IMR-90 (cell line): ENCODE measurements at places on chromosomes 3 and 15. TPM values are rescaled to one million over a fixed set of nuclear protein-coding genes. Genes with fewer than 3 reads are reported as not detected.

Gene DUSP7
- total RNA-seq: 9.3 and 9.7 TPM in 2 replicates

Gene SPSB4
- total RNA-seq: not detected in 2 replicates

Gene CFAP100
- not detected in 2 replicates for total RNA-seq

Gene CRTC3
- total RNA-seq: 4.7 and 6.7 TPM in 2 replicates

Gene RNU5B-1
- not detected in 2 replicates for total RNA-seq

Gene XYLB
- total RNA-seq: 2.5 and 3.0 TPM in 2 replicates

Gene FOXB1
- total RNA-seq: not detected in 2 replicates

DNA sequence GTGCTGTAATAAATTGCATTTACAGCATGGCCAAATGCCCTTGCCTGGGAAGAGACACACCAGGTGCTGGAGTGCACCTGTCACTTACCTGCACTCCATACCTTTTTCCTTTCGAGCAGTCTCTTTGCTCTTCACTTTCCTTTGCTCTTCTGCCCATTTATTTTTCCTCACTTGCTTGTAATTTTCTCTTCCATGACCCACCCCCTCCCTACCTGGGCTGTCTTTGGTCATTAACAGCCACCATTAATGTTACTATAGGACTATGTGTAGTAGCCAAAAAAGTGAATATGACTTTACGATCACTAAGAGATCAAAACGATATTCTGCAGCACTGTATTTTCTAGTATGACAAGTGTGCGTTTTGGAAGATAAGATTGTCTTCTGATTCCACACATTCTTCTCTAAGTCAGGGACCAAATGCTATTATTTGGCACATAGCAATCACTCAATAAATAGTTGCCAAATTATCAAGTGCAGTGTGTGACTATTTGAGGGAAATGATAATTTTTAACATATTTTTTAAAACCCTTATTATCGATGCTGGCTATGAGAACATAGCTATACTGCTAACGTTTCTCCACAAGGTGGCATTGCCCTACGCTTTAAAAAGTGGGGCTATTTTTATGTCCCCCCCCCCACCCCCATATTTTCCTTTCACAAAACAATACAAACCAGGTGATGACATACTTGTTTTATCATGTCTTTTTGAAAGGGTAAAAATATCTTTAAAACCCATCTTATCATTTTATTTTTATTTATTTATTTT is 114.4 kb downstream of the GHSR start:
- H3K27ac ChIP-seq: no peak overlapping the region
- H3K27me3 ChIP-seq: no peaks in the 10 kb centered on the region
- H3K4me1 ChIP-seq: no peaks in the 10 kb centered on the region
- H3K36me3 ChIP-seq: peaks cover 36% of the 10 kb centered on the region

DNA sequence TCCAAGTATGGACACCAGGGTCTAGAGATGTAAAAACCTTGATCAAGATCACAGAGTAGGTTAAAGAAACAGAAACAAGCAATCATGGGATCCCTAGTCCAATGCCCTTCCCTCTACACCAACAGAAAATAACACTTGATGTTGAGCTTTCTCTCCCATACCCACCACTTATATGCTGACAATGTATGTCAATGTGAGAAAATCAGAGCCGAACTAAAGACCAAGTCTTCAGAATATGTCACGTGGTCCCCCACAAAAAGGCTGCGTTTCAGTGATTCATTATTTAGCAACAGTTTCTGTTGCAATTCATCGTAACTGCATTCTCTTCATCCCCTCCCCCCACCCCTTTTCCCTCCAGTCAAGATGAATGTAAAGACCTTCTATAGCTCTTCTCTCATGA is 278.9 kb upstream of the STT3B start:
- H3K27me3 ChIP-seq: no peaks in the 10 kb centered on the region; the same call in 1 of the 2 replicates
- H3K4me3 ChIP-seq: no peak overlapping the region
- no peak for DNase-seq
- no peaks in the 10 kb centered on the region for H3K36me3 ChIP-seq
- H3K27ac ChIP-seq: no peak overlapping the region

DNA sequence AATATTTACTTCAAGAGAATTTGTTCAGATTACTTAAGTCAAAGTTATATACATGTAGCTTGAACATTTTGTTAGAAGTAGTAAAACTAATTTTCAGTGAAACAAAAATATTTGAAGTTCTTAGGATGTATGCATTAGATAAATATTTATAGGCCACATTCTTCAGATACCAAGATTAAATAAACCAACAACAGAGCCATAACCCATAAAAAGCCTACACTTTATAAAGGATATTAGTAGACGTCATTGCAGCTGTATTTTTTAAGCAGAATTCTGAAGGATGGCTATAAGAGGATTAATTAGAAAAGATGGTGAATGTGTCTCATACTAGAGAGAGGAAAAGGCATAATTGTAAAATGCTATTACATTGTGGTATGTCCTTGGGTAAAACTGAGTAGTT is 449.7 kb upstream of the ALCAM start:
- H3K4me1 ChIP-seq: peaks cover 6% of the 10 kb centered on the region
- H3K36me3 ChIP-seq: no peaks in the 10 kb centered on the region
- DNase-seq: peak; percentile 55
- H3K27ac ChIP-seq: peak overlapping the region; percentile 56; the same call in 1 of the 2 replicates

DNA sequence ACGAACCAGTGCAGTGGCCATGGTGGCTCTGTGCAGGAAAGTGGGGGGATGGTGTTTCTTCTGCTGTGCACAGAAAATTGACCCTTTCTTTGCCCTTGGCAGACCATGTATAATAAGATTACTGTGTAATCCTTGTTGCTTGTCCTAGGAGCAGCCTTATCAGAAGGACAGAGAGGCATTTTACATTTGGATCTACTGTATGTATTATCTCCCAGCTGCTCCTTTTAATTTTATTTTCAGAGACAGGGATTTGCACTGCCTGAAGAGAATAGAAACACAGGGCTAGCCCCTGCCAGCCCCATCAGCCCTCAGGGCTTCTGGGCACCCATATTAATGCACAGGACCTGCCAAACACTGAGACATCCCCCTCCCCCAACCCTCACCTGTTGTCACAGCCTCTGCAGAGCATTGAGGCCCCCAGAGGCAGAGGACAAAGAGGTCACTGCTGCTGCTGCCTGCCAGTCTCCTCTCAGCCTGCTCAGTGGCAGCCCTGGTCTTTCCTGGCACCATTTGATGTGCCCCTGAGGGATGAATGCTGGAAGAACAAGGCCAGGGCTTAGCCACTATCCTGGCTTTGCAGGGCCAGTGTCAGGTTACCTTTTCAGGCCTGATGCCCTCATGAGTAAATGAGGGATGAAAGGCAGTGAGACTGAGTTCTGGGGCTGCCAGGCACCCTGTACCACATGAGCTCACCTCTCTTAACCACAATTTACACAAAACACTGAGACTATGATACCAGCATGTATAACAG is 533.4 kb downstream of the NTRK3 start:
- no peaks in the 10 kb centered on the region for H3K36me3 ChIP-seq
- DNase-seq: peak; percentile 14
- H3K27ac ChIP-seq: no peak overlapping the region

GRCh38 chr3:175477651-175478224 is 618.6 kb downstream of the NAALADL2 start:
- H3K36me3 ChIP-seq: no peaks in the 10 kb centered on the region
- no peaks in the 10 kb centered on the region for H3K27me3 ChIP-seq
- H3K27ac ChIP-seq: no peak overlapping the region
- no peak overlapping the region for H3K4me3 ChIP-seq
- no peak for DNase-seq

DNA sequence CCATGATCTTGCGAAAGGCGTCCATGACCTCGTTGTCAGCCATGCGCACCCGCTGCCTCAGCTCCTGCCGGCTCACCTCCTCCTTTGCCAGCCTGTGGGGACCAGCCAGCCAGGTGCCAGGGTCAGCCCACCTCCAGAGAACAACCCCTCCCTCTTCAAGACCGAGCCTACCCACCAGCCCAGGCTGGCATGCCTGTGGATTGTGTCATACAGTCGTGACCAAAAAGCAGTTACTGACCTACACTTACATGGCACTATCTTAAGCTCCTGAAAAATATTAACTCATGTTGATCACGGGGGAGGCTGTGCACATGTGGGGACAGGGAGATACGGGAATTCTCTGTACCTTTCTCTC is 10.7 kb upstream of the CAMK1 start:
- no peak overlapping the region for H3K4me3 ChIP-seq
- H3K4me1 ChIP-seq: peaks cover 3% of the 10 kb centered on the region
- peaks cover 33% of the 10 kb centered on the region for H3K36me3 ChIP-seq
- H3K27me3 ChIP-seq: no peaks in the 10 kb centered on the region
- no peak for DNase-seq

DNA sequence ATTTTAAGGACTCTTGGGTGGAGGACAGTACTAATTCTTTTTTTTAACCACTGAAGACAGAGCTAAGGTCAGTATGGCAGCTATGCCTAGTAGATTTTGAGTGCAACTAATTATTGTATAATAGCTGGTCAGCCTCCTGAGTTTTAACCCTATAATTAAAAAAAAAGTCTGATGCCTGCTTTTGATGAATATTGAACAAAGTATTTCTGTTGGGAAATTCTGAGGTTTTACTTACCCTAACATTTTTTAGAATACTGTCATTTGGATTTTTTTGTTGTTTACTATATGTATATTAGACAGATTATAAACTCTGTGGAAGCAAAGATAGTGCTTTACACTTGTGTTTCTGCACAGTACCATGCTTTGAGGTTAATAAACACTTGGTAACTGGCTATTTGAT is 20.8 kb downstream of the TCF12 start:
- DNase-seq: peak; percentile 47
- no peak overlapping the region for H3K27ac ChIP-seq
- no peak overlapping the region for H3K4me3 ChIP-seq
- H3K4me1 ChIP-seq: peaks cover 14% of the 10 kb centered on the region
- no peaks in the 10 kb centered on the region for H3K27me3 ChIP-seq
- H3K36me3 ChIP-seq: peaks cover 3% of the 10 kb centered on the region

DNA sequence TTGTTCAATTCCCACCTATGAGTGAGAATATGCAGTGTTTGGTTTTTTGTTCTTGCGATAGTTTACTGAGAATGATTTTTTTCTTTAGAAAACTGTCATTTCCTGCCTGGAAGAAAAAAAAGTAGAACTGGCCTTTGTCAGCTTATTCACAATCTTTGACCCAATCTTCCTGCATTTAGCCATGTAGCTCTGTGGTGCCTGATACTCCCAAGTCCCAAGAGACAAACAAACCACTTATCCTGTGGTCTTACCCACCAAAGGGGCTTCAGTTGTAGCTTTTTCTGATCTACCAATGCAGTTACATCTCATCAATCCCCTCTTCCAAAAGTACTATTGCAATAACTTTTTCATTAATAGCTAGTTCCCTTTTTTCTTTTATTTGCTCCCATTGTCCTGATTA is 444.6 kb downstream of the GRM7 start:
- H3K36me3 ChIP-seq: no peaks in the 10 kb centered on the region
- H3K4me1 ChIP-seq: no peaks in the 10 kb centered on the region
- H3K27ac ChIP-seq: no peak overlapping the region
- no peak for DNase-seq
- H3K27me3 ChIP-seq: no peaks in the 10 kb centered on the region

DNA sequence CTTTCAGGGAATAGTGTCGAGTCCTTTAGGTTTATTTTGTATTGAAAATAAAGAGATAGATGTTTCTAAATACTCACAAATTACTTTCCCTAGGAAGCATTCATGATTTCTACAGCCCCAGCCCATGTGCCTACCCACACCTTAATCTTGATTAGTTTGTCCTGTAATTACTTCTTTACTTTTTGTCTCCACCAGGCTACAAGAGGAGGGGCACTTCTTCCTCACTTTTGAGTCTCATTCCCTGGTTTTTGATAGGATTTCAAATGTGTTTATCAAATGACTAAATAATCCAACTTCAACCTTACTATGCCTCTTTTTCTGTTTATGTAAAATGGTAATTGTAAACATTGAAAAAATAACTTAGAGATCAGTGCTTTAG is 1.8 kb downstream of the PXK start:
- peak overlapping the region; percentile 91 for H3K4me3 ChIP-seq
- H3K27ac ChIP-seq: peak overlapping the region; percentile 97
- no peaks in the 10 kb centered on the region for H3K36me3 ChIP-seq
- no peak for DNase-seq
- no peaks in the 10 kb centered on the region for H3K27me3 ChIP-seq
- peaks cover 16% of the 10 kb centered on the region for H3K4me1 ChIP-seq

DNA sequence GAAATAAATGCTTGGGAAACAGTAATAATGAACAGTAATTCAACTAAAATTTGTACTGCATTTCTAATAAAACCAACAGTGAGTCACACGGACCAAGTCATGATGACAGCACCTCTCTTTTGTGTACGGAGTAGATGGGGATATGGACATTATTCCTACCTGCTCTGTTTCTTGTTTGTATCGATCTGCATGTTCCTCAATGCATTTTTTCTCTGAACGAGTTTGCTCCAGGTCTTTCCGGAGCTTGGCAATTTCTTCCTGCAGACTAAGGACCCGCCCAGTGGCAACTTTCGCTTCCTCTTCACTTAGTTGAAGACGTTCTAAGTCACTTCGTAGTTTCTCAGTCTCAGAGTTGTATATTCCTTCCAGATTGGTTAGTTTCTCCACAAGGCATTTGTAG is 74.4 kb upstream of the MYO5C start:
- peaks cover 20% of the 10 kb centered on the region for H3K36me3 ChIP-seq
- H3K27me3 ChIP-seq: no peaks in the 10 kb centered on the region
- peak; percentile 39 for DNase-seq

DNA sequence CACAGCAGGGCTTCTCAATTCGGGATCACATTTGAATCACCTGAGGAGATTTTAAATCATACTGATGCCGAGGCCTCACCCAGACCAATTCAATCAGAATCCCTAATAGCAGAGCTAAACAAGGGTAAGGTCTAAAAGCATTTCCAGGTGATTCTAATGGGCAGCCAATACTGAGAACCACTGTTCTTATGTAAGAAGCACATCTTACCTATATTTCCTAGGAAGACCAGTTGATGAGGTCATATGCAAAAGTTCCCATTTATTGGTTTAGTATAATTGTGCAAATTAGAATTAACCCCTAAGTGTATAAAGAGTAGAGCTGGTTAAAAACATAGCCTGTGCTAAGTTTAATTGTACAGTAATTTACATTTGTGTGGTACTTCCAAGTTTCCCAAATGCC is 2.1 kb downstream of the TIGIT start:
- H3K27me3 ChIP-seq: peaks cover 14% of the 10 kb centered on the region
- no peak overlapping the region for H3K4me3 ChIP-seq
- H3K27ac ChIP-seq: no peak overlapping the region
- no peaks in the 10 kb centered on the region for H3K36me3 ChIP-seq
- H3K4me1 ChIP-seq: no peaks in the 10 kb centered on the region
- DNase-seq: no peak

- H3K4me1 ChIP-seq: no peaks in the 10 kb centered on the region
- no peak overlapping the region for H3K4me3 ChIP-seq
- H3K36me3 ChIP-seq: peaks cover 5% of the 10 kb centered on the region; the same call in 1 of the 2 replicates
- DNase-seq: no peak
- no peak overlapping the region for H3K27ac ChIP-seq
- H3K27me3 ChIP-seq: no peaks in the 10 kb centered on the region
Measured at GRCh38 chr3:56725175-56725574, 42.1 kb upstream of the TASOR start.

- DNase-seq: peak; percentile 50
- peaks cover 16% of the 10 kb centered on the region for H3K36me3 ChIP-seq
- no peak overlapping the region for H3K4me3 ChIP-seq
Measured at GRCh38 chr3:98812851-98813374, 49.8 kb downstream of the ST3GAL6 start.

GRCh38 chr3:187328691-187329090 is 37.2 kb upstream of the MASP1 start:
- no peak overlapping the region for H3K4me3 ChIP-seq
- no peaks in the 10 kb centered on the region for H3K4me1 ChIP-seq
- peaks cover 26% of the 10 kb centered on the region for H3K27me3 ChIP-seq

GRCh38 chr3:123476967-123477750 is 28.3 kb upstream of the ADCY5 start:
- H3K27ac ChIP-seq: no peak overlapping the region
- H3K36me3 ChIP-seq: no peaks in the 10 kb centered on the region
- H3K4me3 ChIP-seq: no peak overlapping the region
- no peaks in the 10 kb centered on the region for H3K4me1 ChIP-seq

- H3K27ac ChIP-seq: peak overlapping the region; percentile 60
- peak; percentile 27 for DNase-seq
- H3K36me3 ChIP-seq: peaks cover 2% of the 10 kb centered on the region; the same call in 1 of the 2 replicates
- H3K4me1 ChIP-seq: peaks cover 16% of the 10 kb centered on the region
- no peaks in the 10 kb centered on the region for H3K27me3 ChIP-seq
Measured at GRCh38 chr15:72783004-72783639, 436 bp downstream of the ADPGK start.
